Midbrain (tissue), 1 donor: ENCODE measurements at places on chromosomes 5 and 9.

DNA sequence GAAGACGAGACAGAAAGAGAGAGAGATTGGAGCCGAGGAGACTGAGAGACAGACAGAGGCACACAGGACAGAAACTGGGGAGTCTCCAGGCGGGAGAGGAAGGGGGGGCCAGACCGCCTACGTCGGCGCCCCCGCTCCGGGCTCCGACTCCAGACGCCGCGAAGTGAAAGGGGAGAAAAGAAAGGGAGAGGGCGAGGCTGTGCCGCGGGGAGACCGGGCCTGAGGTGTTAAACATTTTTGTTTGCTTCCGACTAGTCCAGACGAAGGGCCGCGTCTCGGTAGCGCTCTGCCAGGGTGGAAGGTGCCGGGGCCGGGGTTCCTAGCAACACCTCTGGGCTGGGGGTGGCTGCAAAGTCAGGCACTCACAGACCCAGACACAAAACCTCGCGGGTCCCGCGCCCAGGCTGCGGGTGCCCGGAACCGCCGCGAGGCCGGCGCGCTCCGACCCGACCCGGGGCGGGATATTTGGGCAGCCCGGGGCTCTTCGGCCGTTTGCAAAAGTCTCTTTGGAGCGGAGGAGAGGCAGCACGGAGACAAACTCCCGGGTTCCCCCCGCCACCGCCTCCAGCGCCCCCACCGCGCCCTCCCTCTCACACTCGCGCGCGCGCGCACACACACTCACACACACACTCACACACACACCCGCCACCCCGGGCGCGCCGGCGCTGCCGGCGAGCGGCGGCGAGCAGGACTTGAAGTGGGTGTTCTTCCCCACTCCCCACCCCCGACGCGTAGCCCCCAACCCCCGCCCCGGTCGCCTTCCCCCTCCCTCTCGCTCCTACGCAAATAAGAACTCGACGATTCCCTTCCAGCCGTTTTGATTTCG, 626 bp upstream of the FST start:
- no peak for DNase-seq

GRCh38 chr9:98092613-98092931, 26.4 kb downstream of the TRIM14 start:
- DNase-seq, result no peak

GRCh38 chr5:168048486-168048885, 243.0 kb upstream of the WWC1 start:
- DNase-seq, result no peak

GRCh38 chr9:23380821-23381220, 445.2 kb downstream of the ELAVL2 start:
- DNase-seq, result no peak

DNA sequence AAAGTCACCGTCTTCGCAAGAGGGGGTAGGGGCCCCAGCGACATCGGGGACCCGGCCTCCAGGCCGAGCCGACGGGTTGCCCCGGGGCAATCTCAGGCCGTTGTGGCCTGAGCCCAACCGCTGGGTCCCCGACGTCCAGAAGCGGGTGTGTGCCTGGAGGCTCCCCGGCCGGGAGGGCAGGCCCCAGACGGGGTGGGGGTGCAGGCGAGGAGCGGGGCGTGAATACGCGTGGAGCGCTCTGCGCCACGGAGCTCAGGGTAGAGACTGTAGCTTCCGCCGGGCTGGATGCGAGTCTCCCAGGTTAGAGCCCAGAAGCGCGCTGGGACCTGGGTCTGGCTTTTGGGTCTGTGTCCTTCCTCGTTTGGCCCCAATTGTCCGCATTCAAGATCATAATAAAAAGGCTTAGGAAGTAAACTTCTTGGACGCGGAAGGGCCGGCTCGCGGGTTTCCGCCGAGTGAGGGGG, 3.5 kb downstream of the BARX1 start:
- DNase-seq, result no peak

DNA sequence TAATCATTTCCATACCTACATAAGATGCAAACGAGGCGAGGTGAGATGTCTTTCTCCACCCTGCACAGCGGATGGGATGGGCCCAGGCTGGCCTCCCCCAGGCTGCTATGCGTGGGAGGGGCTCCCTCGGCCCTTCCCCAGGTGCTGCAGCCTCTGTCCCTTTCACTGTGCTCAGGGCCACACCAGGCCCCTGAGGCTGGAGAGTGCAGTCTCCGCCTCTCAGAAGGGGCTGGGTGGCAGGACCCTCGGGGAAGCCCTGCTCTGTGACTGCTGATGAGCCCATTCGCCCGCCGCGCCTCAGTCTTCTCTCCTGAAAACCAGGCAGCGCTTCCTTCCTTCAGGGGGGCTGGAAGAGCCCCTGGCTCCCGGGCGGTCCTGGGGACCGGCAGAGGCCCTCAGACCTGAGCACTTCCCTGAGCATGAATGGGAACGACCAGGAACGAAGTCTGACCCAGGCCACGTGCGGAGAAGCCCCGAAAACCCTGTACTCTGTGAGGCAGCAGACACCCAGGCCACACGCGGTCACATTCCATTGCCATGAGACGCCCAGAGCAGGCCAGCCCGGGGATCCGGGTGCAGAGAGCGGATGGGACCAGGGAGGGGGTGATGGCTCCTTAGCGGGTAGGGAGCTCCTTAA, 21.9 kb upstream of the NOTCH1 start:
- no peak for DNase-seq

DNA sequence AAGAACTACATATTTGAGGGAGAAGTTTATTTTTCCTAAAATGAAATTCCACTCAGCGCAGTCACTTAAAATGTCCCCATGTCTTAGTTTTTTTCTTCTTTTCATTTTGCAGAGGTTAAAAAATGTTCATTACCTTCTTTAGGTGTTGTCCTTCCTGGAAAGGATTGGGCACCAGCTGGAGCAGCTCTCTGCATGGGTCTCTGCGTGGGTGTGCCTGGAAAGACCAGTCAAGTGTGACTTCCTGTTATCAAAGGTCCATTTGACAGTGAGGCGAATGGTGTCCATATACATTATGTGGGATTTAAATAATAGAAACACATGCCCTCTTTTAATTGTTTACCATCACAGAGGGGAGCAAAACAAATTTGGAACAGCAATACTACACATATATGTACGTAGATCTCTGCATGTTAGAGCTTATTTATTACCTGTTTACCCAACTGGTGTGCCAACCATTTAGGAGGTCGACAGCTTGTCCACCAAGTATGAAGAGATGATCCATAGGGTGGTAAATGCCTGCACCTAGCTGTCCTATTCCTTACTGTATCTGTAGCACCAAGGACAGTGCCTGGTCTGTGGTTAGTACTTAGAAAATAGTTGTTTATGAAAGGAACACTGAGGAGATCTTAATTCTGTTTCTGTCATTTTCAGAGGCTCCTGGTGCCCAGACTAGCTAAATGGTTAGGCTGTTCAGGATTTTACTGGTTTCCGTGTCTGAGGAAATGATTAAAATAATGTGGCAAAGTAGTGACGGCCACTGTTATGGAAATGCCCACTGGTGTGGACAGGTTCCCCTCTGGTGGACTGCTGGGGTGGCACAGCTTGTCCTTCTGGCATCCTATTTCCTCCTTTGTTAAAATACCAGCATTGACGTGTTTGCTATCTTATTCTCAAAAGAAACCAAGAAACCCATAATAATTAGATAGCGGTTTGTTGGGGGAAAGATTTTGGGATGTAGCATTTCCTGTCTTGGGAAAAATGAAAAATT, 200.4 kb downstream of the MAST4 start:
- no peak for DNase-seq

- peak; percentile 23 for DNase-seq
Observed at GRCh38 chr5:131265311-131265803, 1.5 kb downstream of the CDC42SE2 start.

- DNase-seq, result peak; percentile 70
Observed at GRCh38 chr5:77015938-77016569, 14.2 kb upstream of the AGGF1 start.

GRCh38 chr5:56060276-56061110, 65.7 kb upstream of the IL6ST start:
- no peak for DNase-seq

GRCh38 chr9:16304301-16304700, 566.2 kb downstream of the BNC2 start:
- DNase-seq, result no peak

GRCh38 chr5:154773326-154773725, 18.1 kb downstream of the LARP1 start:
- no peak for DNase-seq

GRCh38 chr9:124134526-124134925, 123.0 kb downstream of the LHX2 start:
- DNase-seq, result no peak

DNA sequence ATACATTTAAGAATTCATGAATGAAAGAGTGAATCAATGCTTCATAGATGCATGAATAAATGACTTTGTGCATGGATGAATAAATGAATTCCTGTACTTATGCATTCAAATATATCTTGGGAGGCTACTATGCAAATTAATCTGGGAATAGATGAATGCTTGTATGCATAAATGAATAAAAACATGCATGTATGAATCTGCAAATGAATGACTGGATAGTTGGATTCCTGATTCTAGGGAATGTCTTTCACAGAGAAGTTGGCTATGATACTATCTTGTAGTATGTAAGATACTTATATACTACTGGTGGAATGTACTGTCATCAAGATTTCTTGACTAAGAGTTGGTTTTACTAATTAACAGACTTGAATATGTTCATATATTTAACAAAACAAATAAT, 75.3 kb upstream of the ASTN2 start:
- no peak for DNase-seq

DNA sequence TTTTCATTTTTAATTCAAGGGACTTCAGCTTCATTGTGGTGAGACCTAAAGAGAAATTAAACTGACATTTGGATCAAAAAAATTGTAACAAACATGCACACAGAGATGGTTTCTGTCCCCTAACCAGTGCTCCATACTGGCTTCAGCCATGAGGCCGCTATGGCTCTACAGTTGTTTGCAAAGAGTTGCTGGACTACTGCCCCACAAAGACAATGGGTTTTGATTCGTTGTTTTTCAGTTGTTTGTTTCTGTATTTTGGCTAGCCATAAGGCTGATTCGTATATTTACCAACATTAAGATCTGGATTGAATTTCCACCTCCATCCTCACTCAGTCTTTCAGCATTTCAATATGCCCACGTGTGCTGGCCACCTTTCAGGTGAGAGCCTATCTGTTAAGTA, 163.7 kb upstream of the KIF2A start:
- peak; percentile 53 for DNase-seq

- DNase-seq, result peak; percentile 87
Observed at GRCh38 chr9:126337729-126338372, 11.2 kb downstream of the MVB12B start.

DNA sequence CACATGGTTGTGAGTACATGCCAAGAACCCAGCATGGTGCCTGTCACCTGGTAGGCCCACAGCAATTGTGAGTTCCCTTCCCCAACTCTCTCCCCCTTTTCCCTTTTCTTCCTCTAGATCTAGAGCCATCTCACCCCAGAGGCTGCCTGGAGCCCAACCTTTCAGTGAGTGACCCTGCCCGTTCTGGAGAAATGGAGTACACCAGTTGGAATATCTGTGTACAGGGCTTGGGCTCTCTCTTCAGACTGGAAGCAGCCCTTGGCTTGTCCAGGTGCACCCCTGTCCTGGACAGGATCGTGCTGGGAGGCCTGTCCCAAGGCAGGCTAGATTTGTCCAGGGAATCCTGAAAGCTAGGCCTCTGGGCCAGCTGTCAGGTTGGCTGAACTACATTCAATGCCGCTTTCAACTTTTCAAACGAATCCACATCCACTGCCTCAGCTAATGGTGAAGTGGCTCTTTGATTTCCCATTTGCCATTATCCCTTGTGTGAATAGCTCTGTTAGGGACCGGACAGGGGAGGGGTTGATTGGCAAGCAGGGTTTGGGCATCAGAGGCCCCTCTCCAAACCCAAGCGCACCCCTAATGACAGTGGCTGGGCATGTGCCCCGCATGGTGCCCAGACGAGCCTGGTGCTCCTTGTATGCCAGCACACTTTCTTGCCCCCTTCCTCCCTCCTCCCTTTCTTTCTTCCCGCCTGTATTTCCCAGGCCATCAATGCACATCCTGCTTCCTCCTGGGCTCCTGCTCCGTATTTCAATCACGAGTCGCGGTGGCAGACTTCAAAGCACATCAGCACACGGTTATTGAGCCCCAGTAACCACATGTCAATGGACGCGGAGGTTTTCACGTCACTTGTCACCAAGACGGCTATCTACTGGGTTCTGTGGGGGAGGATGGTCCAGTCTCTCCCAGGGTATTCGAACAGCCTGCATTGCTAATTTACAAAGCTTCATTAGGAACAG, 211.2 kb downstream of the DAB2IP start:
- no peak for DNase-seq

DNA sequence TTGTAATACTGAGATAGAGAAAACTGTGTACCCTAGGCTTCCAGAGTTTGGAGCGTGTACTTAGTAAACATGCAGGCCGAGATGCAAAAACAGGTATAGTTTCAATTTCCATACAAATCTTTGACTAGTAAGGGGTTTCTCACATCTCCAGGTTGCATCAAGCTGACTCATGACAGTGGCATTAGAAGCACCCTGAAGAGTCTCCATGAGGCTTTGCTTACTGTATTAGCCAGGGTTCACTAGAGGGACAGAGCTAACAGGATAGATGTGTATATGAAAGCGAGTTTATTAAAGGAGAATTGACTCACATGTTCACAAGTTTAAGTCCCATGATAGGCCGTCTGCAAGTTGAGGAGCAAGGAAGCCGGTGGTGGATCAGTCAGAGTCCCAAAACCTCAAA, 275.3 kb upstream of the CDH6 start:
- no peak for DNase-seq

DNA sequence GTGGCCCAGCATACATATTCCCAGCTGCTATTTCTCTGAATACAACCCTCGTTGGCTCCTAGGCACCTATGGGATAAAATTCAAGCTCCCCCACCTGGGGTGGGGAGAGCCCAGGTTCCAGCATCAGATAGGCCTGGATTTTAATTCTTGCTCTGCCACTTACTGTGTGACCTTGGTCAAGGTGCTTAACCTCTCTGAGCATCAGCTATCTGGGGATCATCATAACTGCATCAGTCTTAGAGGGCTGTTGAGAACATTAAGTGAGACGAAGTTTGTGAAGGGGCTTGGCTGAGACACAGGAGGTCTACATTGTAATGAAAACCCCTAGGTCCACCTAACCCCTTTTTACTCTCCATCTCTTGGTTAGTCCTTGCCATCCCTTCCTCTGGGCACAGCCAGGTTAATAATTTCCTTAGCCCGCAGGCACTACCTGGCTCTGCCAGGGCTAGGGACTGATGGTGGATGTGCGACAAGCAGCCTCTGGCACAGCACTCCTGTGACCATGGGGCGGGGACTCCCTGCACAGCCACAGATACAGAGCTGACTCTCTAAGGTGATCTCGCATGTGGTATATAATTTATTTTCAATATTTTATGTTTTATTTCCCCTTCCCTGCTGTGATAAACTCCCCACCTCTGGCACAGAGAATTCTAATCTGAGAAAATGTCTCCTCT, 68.7 kb downstream of the CRB2 start:
- no peak for DNase-seq

DNA sequence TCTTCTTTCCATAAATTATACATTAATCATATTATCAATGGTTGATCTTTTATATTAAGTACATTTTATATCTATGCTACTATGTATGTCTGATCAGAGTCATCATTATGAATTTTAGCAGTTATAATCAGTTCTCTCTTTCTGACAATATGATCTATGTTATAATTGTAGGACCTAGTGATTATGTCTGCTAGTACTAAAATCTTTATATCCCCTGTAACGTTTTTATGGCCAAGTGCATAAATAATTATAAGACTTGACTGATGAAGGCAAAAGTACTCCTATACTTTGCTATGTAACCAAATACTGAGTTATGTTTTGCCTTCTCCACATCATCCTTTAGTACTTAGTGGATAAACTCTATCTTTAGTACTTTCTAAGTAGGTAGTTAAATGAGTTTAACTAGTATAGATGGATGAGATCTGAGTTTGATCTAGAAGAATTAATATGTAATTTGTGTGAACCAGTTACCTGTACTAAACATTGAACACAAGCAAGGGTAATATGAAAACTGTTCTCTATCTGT, 75.4 kb downstream of the SLF1 start:
- no peak for DNase-seq

- DNase-seq, result no peak
Observed at GRCh38 chr5:36393656-36394428, 92.1 kb upstream of the RANBP3L start.
